GM10248 (cell line): ENCODE measurements at places on chromosomes 4 and X.
A peak's percentile ranks its signal among the peaks of the same experiment; 100 is the strongest.

- no peak for DNase-seq
These were observed 1.4 kb downstream of the CXCR3 start for GRCh38 chrX:71616672-71617529.

- DNase-seq: no peak
These were observed 20.2 kb downstream of the ZCCHC13 start for GRCh38 chrX:74324131-74324530.

DNA sequence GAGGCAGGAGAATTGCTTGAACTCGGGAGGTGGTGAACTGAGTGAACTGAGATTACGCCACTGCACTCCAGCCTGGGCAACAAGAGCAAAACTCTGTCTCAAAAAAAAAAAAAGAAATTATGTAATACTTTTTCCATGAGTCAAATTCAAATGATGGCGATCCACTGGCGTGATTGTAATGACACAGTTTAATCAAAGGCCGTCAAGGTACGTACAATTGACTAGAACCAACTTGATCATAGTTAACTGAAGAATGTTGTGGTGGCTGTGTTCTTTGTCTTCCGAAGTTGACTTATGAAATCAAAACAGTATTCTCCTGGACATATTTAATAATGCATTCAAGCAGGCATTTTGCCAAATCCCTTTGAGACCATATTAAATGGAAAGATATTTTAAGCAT, 318.6 kb upstream of the FAT1 start:
- DNase-seq: no peak

- no peak for DNase-seq
These were observed 84.6 kb downstream of the TSPAN5 start for GRCh38 chr4:98573791-98574190.

GRCh38 chr4:3517731-3518510, 14.3 kb downstream of the LRPAP1 start:
- DNase-seq: no peak

DNA sequence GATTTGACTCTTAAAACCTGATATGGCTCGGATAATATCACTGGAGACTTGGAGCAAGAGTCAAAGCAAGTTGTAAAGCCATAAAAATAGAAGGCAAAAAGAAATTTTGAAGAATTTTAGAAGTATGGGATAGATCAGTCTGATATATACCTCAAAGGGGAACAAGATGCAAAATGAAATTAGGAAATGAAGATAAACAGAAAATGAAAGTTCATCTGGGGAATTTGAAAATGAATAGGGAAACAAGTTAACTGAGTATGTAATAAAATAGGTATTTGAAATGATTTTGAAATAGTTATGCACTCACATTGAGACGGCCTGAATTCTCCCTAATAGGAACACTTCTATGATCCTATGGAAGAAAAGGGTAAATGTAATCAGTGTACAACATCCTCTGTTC, 5.7 kb downstream of the CYP2U1 start:
- DNase-seq: peak; percentile 26

GRCh38 chrX:275967-276580, 5.1 kb upstream of the PLCXD1 start:
- DNase-seq: peak; percentile 85

DNA sequence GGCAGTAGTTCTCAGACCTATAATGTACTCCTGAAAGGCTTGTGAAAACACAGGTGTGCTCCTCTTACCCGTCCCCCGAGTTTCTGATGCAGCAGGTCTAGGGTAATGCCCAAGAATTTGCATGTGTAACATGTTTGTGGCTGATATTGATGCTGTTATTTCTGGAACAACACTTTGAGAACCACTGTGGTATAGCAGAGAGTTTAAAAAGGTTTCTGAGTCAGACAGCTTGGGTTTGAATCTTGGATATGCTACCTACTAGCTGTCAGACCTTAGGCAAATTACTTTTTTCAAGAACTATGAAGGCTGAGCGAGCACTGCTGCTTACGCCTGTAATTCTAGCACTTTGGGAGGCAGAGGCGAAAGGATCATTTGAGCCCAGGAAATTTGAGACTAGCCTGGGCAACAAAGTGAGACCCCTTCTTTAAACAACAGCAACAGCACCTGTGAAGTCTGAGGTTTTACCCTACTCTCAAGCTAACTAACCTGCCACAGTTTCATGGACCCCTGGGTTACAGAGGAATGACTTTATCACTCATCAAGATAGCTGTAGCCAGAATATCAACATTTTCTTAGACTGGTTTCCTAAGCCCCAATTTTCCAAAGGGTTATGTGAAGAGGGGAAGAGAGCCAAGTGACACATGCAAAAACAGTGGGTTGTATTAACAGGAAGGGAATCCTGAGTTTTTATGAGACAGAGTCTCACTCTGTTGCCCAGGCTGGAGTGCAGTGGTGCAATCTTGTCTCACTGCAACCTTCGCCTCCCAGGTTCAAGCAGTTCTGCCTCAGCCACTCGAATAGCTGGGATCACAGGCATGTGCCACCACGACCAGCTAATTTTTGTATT, 5.1 kb downstream of the AFF1 start:
- DNase-seq: peak; percentile 65

DNA sequence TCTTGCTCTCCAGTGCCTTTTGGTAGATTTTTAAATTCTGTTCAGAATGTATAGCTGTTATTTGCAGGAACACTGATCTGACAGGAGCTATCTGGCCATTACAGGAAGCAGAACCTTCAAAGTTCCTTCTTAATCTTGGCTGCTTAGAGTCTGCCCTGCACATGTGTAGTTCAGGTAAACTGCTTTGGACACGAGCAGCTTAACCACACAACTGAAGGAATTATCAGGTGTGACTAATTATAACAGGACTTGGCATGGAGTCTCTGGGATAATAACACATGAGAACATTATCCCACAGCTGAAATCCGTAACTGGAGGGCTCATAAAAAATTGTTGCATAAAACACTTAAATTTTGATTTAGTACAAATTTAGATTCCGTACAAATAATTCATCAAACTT, 11.6 kb upstream of the ING2 start:
- no peak for DNase-seq

DNA sequence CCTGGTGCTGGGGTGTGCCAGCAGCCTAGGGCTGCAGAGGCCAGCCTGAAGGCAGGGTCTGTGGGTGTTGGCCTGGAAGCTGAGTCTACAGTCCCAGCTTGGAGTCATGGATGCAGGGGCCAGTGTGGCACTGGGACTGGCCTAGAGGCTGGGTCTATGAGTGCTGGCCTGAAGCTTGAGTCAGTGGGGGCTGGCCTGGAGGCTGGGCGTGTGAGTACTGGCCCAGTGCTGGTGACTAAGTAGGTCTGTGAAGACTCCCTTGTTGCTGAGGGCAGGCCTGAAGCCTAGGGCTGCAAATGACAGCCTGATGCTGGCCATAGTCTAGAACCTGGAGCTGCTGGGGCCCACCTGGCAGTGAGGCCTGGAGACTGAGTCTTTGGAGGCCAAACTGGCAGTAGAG, 31.3 kb upstream of the ALG13 start:
- no peak for DNase-seq

GRCh38 chr4:147689067-147689466, 5.1 kb upstream of the PRMT9 start:
- DNase-seq: no peak

DNA sequence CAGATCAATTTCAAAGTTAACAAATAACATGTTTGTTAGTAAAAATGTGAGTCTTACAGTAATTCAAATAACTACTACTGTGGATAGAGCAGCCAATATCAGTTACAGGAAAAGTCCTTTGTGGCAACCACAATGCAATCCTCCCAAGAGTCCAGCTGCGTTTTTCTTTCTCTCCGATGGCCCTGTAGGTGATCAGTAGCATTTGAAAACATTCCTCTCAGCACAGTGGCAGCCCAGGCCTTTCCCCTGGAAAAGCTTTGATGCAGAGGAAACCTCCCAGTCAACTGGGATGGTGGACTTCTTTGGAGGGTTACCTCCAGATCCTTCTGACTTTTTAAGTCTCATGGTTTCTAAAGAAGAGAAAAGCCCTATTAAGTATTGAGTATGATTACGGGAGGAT, 18.0 kb upstream of the PDZD4 start:
- no peak for DNase-seq

DNA sequence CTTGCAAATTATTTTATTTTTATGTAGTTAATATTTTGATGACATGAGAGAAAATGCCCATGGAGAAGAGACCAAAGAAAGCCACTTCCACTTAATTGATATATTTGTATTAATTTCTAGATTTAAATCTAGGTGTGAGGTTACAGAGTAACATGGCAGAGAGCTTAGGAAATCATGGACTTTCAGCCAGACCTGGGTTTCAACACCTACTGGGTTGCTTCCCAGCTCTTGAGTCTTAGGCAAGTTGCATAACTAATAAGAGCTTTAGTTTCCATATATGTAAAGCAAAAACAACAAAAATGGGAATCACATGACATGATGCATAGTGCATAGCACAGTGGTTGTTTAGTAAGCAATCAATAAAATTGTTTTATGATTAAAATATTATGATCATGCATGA, 413.3 kb downstream of the CCSER1 start:
- no peak for DNase-seq

DNA sequence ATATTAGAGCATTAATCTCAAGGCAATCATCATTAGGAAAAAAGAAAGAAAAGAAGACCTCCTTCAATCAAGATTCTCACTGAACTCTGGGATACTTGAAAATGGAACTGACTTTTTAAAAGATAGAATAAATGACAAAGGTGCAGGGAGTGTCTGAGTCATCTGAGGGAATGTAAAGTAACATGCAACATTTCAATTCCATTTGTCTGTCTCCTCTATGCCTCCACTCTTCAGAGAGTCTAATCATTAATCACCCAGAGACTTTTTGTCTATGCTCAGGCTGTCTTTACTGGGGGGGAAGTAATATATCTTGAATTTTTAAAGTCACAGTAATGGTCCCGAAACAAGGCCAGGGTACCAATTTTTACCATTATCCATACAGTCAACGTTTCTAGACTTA, 55.0 kb upstream of the PACRGL start:
- no peak for DNase-seq

DNA sequence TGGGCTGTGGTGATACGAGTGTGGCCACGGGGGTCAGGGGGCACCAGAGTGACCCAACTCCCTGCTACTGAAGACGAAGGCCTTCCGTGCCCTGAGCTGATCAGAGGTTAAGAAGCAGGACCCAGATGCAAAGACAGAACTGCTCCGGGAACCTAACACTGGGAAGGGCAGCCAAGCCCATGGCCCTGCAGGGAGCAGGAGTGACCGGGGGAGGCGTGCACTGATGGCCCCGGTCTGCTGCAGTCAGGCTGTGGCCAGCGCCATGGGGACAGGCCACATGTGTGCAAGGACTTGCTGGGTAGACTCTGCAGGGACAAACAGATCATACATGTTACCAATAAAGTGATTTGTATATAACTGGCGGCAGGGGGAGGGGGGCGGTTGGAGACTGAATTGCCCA, 74.6 kb downstream of the ACOX3 start:
- no peak for DNase-seq

DNA sequence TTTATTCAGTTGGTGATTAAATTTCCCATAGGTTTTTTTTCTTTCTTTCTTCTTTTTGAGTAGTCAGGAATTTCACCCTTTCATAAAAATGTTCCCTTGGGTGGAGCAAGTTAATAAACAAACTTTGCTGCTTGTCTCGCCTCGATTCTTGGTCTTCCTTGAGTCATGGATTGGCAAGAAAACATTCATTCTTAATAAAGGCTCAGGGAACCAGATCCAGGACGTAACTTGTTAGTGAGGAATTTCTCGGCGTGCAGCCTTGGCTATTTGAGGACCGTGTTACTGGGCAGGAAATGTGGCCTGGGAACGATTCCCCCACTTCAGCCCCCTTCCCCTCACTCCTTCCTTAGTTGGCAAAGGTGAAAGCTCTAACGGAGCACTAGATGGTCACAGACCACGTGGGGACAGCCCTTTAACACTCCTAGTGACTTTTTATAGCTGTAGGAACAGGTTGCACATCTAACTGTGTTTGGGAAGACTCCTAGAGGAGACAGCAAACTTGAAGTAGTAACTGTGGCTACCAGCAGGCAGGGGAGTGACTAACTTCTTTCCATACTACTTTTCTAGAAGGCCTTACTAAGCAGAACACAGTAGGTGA, 106.8 kb downstream of the UCHL1 start:
- DNase-seq: no peak

GRCh38 chr4:72084587-72085011, 52.8 kb downstream of the NPFFR2 start:
- DNase-seq: no peak
